ENCODE measurements at places on chromosomes 12 and 14.

GRCh38 chr12:93419388-93420034 lies 22.2 kb downstream of the UBE2N start:
- no peak for DNase-seq

- DNase-seq, result no peak
These were observed 7.4 kb downstream of the IFI27L1 start for GRCh38 chr14:94088516-94088915.

DNA sequence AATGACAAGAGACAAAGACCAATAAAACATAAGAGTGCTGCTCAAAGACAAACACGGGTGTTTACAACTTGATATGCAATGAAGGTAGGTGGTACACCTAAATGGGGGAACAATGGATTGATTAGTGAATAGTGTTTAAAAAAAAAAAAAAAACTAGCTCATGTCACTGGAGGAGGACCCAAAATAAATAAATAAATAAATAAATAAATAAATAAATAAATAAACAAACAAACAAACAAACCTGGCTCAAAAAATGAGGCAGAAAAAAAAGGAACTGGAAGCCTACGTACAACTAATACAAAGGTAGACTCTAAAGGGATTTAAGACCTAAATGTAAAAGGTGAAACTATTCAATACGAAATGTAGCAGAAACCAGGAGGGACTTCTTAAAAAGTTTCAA lies 18.6 kb downstream of the NAP1L1 start:
- DNase-seq, result no peak

DNA sequence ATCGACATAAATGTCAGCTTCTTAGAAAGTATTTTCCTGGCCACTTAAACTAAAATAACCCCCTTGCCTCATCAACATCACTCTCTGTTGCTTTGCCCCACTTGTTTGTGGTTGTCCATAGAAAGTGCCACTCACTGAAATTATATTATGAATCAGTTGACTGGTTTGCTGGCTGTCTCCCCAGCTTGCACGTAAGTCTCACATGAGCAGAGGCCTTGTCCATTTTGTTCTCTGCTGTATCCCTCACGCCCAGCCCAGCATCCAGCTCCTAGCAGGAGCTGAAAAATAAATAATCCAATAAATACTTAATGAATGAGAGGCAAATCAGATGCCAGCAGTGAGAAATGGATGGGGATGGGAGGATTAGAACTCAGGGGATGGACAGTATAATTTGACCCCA lies 159.3 kb downstream of the KSR2 start:
- no peak for DNase-seq

DNA sequence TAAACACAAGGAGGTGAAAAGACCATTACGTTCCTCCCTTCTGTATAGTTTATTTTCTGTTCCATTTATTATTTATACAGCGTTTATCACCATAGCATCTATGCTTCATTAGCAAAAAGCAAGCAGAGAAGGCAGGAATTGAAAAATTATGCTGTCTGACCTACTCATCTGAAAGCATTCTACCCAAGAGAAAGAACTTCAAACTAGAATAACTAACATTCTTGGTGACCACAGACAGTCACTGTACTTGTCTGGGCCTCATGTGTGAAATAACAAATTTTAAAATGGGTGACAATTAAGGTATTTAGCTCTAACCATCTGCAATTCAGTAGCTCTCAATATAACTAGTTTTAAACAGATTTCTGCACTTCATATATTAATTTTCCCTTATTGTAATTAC lies 29.3 kb upstream of the PDE3A start:
- no peak for DNase-seq

DNA sequence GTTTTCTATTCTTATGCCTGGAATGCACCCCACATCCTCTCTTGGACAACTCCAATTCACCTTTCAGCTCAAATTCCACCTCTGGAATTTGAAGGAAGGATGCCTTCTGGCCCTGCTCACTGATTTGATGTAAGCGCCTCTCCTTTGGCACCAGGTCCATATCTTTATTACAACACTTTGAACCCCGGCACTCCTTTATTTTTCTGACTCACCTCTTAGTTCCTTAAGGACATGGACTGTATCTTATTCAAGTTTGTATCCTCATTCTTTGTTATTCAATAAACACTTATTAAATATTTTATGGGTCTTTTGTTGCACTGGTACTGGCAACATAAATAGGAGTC lies 3.1 kb downstream of the GALC start:
- no peak for DNase-seq

DNA sequence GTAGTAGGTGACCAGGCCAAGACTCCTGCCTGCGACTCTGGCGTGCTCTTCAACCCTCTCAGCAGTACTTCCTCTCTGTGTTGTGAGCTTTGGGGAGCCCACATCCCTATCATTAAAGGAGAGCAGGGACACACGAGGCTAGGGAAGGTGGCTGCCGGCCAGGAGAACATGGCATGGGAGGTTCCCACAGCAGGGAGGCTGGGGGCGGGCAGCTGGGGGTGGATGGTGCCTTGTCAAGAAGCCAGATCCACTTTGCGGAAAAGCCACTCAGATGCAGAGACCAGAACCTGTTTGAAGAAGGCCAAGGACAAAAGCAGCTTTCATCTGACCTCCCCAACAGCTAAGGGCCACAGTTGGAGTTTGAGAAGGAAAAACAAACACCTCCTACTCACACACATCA lies 198.6 kb downstream of the BCL11B start:
- DNase-seq, result no peak

DNA sequence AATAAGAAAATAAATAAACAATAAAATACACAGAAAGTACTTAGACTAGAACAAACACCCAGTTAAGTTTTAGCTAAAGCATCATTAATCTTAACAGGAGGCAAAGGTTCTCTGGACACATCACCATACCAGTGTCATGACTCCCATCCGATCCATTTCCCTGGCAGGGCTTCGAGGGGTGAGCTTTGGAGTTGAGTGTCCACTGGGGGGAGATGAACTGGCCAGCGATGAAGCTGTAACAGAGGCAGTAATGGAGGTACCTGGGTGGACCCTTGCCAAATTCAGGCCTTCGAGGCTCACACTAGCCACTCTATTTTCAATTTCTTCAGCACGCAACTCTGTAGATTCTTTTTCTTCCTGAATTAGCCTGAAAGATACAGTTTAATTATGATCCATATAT lies 269.5 kb downstream of the ACSS3 start:
- DNase-seq, result no peak

DNA sequence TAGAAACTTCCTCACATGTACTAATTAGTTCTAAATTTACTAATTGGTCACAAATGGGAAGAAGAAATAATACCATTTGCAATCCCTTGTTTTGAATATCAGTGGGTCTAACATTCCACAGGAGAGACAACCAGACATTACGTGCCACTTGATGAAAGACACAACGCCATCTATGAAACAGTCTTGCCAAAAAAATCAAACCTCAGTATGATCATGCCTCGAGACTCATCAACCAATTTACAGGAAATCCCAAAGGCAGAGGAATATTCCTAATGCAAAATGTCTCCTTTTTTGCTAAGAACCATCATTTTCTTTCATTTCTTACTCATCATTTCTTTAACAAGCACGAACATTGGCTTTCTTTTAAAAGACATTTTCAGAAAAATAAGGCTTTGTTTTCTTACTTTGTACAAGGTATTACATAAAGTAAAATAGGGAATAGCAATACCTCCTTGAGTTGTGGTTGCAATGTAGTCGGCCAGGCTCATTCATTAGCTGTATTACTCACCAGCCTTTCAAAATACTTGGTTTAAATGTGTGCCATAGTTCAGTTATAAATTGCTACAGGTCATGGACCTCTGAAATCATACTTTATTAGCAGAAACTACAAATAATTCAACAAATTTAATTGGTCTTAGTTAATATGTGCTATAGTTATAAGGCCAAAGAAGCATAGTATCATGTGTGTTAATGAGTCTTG lies 436.2 kb upstream of the FLRT2 start:
- no peak for DNase-seq

- no peak for DNase-seq
These were observed 42.9 kb upstream of the ATP23 start for GRCh38 chr12:57898308-57898970.

DNA sequence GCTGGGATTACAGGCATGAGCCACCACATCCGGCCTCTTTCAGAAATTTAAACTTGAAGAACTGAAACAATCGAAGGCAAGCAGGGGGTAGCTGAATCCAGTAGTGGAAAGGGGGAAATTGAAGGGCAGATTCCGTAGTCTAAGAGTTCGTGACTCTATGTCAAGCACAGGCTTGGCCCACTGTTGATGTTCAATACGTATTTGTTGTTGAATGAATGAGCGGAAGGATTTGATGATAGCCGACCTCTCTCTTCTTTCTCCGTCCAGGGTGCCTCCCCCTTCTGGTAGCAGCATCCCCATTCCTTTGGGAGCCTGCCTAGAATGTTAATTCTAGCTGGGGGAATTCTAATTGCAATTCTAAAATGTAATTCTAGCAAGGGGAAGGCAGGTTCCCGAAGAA lies 59.8 kb upstream of the MED13L start:
- DNase-seq, result no peak

DNA sequence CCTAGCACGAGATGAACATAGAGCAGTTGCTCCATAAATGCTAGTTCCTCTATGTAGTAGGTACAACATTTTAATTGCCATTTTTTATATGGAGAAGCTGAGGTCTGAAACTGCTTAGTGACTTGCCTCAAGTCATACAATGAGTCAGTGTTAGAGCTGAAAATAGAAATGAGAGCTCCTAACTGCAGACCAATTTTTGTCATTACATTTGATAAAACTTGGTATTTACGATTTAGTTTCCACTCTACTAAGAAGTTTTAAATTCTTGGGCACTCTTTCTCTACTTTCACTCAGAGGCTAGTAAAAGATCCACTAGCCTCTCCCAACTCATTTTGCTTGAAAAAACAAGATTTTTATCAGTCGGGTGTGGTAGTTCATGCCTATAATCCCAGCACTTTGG lies 8.1 kb upstream of the TMED10 start:
- DNase-seq, result no peak

DNA sequence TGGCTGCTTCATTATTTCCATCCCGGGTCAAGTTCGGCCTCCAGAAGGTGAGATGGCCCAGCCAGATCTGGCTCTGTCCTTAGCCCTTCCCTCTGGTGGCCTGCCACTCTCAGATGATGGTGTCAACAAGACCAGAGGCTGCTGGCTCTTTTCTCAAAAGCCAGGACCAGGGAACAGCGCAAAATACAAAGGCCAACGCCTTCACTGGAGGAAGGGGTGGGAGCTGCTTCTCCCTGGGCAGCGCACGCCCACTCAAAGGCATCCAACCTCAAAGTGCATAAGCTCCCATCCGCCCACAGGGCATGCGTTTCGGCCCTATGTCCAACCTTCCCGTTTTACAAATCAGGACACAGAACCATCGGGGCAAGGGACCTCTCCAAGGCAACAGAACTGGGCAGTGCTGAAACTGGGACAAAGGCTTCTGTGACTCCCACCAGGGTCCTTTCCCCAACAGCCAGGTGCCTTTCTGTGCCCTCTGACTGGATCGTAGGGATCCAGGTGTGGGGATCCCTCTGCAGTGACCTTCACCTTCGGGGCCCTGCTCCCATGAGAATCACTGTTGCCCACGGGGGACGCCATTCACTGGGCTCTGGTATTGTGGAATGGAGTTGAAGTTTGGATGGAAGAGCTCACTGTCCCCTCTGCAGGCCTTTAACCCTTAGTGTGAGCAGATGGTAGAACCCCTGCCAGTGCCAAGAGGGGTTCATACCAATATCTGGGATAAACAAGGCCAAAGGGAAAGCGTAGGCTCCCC lies 76.8 kb downstream of the NINJ2 start:
- no peak for DNase-seq

GRCh38 chr12:8746046-8746445 lies 48.3 kb downstream of the RIMKLB start:
- no peak for DNase-seq

DNA sequence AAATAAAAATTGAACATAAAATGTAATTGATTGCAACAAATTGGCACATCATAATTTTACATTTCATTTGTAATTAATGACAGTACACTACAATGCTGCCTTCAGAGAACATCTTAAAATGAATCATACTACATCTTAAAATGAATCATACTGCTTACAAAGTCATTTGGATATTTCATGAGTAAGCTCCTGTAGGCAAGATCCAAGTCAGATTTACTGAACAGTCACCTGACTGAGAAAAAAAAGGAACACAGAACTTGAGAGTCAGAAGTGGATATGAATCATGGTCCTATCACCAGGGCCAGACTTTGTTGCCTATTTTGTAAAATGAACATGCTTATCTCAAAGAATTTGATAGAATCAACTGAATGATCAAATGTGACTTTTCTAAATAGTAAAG lies 32.7 kb upstream of the FBLN5 start:
- DNase-seq, result no peak

DNA sequence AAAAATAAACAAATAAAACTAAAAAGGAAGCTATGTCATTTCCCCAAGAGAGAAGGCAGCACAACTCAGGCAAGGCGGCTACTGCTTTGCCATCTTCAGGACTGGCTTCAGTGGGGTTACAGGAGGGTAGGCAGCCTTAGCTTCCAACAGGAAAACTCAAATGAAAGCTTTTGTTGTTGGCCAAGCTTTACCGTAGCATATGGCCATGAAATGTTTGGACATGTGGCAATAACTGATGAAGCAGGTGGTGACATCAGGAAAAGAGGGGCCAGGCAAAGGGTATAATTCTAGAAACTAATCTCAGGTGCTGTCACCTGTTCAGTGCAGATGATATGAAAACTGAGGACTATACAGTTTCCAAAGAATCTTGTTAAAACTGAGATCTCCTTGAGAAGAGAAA lies 22.8 kb upstream of the NPFF start:
- DNase-seq, result no peak

GRCh38 chr12:65443038-65443437 lies 164.6 kb downstream of the MSRB3 start:
- DNase-seq, result no peak

DNA sequence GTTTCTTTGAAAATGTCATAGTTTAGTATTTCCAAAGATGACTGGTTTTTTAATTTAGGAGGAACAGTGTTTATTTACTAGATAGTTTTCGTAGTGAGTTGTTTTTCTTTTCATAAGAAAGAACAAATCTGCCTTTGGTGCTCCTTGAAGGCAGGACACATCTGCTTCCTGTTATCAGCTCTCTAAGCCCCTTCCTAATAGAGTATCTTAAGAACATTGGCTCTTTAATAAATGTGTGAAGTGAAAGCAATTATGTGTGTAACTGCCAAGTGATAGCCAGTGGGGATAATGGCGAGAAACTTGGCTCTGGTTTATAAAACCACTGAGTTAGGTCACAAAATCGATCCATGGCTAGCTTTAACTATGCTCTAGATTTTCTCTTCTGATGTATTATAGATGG lies 23.5 kb upstream of the PPFIBP1 start:
- no peak for DNase-seq

DNA sequence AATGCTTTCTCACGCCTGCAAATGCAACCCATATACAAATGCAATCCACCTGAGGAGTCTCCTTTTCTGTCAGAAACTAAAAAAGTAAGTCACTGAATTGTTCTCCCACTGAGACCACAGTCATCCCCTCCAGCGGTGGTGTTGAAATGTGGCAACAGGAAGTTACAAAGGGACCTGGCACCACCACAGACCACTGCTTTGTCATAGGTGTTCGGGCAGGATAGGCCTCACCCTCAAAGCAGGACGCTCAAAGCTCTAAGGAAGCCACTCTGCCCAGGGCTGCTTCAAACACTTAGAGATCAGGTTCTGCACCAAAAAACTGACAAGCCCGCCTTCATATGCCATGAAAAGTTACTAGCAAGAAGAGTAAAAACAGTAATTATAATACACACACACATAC lies 11.3 kb downstream of the PHLDA1 start:
- no peak for DNase-seq

All from esophagus squamous epithelium (tissue), 5 donors.